Gastrocnemius medialis (tissue), 4 donors: ENCODE measurements at places on chromosomes 12 and 14. TPM values are rescaled to one million over a fixed set of nuclear protein-coding genes. Genes with fewer than 3 reads are reported as not detected.

DNA sequence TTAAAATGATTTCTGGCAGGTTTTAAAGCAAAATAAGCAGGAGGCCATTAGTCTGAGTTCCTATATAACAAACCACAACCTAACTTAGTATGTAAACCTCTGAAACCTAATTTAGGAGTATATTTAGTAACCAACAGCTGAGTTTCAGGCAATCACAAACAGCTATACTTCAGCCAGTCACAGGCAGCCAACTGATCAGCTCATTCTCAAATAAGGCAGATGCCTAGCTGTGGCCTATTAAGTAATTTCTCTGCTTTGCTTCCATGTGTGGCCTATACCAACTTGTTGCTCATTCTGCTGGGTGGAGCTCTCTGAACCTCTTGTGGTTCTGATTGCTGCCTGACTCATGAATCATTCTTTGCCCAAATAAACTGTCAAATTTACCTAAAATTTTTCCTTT, 408.9 kb upstream of the FBXO33 start:
- H3K4me3 ChIP-seq = no peak overlapping the region
- no peak for DNase-seq
- H3K4me1 ChIP-seq = no peaks in the 10 kb centered on the region
- no peaks in the 10 kb centered on the region for H3K27me3 ChIP-seq

- H3K4me3 ChIP-seq = no peak overlapping the region
- H3K27me3 ChIP-seq = no peaks in the 10 kb centered on the region
- H3K36me3 ChIP-seq = no peaks in the 10 kb centered on the region
- no peak for DNase-seq
- peak overlapping the region; percentile 64 for H3K27ac ChIP-seq
Observed at GRCh38 chr14:91888641-91889476, 21.5 kb upstream of the TC2N start.

DNA sequence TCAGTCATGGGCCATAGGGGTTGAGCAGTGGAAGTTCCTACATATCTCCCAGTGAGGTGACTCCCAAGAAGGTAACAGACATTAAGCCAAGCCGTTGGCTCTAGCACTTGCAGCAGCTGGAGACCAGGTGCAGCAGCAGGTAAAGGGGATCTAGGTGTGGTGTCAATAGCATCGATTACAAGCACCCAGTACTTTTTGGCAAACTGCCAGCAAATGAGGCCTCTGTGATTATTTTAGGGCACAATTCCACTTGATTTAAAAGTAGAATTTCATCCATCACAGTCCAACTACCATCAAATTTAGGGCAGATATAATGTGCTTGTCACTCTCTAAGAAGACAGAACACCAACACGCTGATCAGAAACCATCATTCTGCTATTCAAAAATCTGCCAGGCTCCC, 224.1 kb upstream of the EGLN3 start:
- H3K27ac ChIP-seq = no peak overlapping the region
- DNase-seq = no peak
- H3K4me1 ChIP-seq = peaks cover 3% of the 10 kb centered on the region
- no peaks in the 10 kb centered on the region for H3K36me3 ChIP-seq

Gene CCDC88C
- total RNA-seq = 1.8 TPM

- H3K4me3 ChIP-seq = no peak overlapping the region
- H3K27ac ChIP-seq = no peak overlapping the region
Observed at GRCh38 chr14:106776395-106776983, 1250.1 kb downstream of the TMEM121 start.

- H3K27me3 ChIP-seq = no peaks in the 10 kb centered on the region
- H3K27ac ChIP-seq = no peak overlapping the region
- H3K4me1 ChIP-seq = no peaks in the 10 kb centered on the region
Observed at GRCh38 chr12:110012137-110012536, 12.9 kb downstream of the ANKRD13A start.

Gene GZMH
- not detected for total RNA-seq

- no peaks in the 10 kb centered on the region for H3K27me3 ChIP-seq
- no peaks in the 10 kb centered on the region for H3K4me1 ChIP-seq
- no peak overlapping the region for H3K27ac ChIP-seq
- H3K4me3 ChIP-seq = no peak overlapping the region
- DNase-seq = no peak
Observed at GRCh38 chr14:28952666-28953065, 186.1 kb downstream of the FOXG1 start.

DNA sequence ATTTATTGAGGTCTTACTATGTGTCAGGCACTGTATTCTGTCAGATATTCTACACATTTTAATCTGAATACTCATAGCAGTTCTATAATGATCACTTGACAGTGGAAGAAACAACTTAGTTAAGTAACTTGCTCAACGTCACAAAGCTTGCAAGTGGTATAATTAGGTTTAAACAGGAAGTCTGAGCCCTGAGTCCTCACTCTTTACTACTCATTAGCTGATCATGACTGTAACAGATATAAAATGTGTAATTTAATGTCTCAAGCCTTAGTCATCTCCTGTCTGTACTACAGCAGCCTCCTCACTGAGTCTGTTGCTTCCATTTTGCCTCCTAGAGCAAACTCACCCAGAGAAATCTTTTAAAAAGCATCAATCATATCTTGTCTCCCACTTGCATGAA, 38.9 kb downstream of the PPP4R4 start:
- no peak overlapping the region for H3K27ac ChIP-seq
- no peaks in the 10 kb centered on the region for H3K36me3 ChIP-seq
- H3K4me3 ChIP-seq = no peak overlapping the region
- no peak for DNase-seq
